CD4-positive, alpha-beta T cell (primary cell): ENCODE measurements at places on chromosomes 6 and 20.

DNA sequence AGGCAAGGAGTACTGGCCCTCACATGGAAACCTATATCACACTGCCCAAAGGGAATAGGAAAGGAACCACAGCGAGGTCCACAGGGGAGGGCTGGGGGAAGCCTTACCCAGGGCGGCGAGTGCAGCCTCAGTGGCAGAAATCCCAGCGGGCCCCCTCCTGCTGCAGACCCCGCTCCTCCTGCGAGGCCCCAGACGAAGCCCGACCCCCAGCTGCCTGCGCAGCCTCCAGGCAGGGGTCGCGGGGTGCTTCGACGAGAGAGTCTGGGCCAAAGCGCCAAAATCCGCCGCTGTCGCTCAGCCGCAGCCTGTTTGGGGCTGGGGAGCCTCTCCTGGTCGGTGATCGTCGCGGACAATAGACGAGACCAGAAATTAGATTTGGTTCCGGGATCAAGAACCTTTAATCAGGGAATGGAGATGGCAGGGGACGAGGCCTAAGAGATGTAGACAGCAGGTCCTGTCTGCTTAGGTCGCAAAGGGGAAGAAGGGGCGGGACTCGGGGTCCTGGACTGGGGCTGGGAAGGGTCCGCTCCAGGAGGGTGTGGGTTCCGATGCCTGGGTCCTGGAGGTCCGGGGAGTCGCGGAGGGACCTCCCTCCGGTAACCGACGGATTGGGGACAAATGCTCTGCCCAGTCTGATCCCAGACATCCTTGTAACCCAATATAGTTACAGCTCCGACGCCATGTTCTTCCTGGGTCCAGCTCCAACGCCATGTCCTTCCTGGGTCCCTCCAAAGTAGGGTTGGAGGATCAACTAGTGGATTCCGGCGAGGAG is 36.4 kb upstream of the HLA-E start:
- peak overlapping the region; percentile 22 for H3K4me3 ChIP-seq
- H3K4me1 ChIP-seq, result peaks cover 44% of the 10 kb centered on the region
- H3K27me3 ChIP-seq, result peaks cover 63% of the 10 kb centered on the region
- H3K36me3 ChIP-seq, result no peaks in the 10 kb centered on the region
- no peak for DNase-seq

- H3K4me1 ChIP-seq, result no peaks in the 10 kb centered on the region
- no peak overlapping the region for H3K27ac ChIP-seq
- H3K36me3 ChIP-seq, result no peaks in the 10 kb centered on the region
- no peak overlapping the region for H3K4me3 ChIP-seq
- H3K27me3 ChIP-seq, result no peaks in the 10 kb centered on the region
Measured at GRCh38 chr20:14470231-14470899, 133.0 kb upstream of the FLRT3 start.

- no peaks in the 10 kb centered on the region for H3K36me3 ChIP-seq
- H3K27ac ChIP-seq, result no peak overlapping the region
- H3K4me1 ChIP-seq, result no peaks in the 10 kb centered on the region
- no peaks in the 10 kb centered on the region for H3K27me3 ChIP-seq
- no peak for DNase-seq
Measured at GRCh38 chr6:129317931-129318820, 391.8 kb downstream of the ARHGAP18 start.

DNA sequence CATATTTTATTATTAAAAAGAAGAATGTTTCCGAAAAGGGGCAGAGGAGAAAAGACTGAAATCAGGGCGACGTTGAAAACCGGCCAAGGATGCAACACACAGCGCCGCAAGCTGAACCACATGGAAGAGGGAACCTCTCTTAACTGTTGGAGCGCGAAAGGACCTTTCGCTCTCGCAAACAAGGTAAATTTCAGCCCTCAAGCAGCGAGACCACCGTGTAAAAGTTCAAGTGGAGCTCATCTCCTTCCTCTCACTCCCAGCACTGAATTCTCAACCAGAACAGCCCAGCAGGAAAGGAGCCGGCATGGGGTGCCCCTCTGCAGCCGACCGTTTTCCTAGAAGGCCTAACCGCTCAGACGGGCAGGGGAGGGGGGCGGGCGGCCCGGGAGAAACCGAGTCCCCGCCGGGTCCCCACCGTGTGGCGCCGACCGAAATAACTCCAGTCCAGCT is 621 bp downstream of the GPR63 start:
- H3K27ac ChIP-seq, result no peak overlapping the region
- DNase-seq, result no peak
- no peaks in the 10 kb centered on the region for H3K36me3 ChIP-seq
- H3K4me3 ChIP-seq, result peak overlapping the region; percentile 72
- peaks cover 19% of the 10 kb centered on the region for H3K4me1 ChIP-seq

GRCh38 chr20:36573798-36574365 is 485 bp downstream of the TGIF2 start:
- no peaks in the 10 kb centered on the region for H3K27me3 ChIP-seq
- no peak for DNase-seq
- H3K4me1 ChIP-seq, result peaks cover 45% of the 10 kb centered on the region
- H3K36me3 ChIP-seq, result peaks cover 6% of the 10 kb centered on the region

DNA sequence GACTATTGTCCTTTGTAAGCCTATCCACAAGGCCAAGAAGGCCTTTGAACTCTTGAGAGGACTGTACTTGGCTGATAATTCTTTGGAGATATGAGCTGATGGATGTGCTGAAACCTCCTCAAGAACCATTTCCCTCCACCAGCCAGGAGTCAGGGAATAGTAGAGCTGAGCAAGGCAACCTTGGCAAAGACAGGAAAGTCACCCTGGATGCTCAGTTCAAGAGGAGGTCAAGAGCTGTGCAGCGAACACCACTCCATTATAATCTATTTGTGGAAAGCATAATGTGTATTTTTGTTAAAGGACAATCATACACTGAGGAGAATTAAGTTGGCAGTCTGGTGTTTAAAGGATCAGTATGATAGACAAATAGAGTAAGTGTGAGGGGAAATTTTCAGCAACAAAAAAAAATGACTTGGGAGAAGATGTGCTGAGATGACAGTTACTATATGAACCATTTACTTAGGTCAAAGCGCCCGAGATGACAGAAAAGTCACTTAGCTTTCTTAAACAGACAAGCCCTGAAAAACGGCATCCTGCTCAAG is 177.2 kb upstream of the COL21A1 start:
- no peak for DNase-seq
- no peaks in the 10 kb centered on the region for H3K27me3 ChIP-seq
- no peak overlapping the region for H3K27ac ChIP-seq
- H3K4me3 ChIP-seq, result no peak overlapping the region

DNA sequence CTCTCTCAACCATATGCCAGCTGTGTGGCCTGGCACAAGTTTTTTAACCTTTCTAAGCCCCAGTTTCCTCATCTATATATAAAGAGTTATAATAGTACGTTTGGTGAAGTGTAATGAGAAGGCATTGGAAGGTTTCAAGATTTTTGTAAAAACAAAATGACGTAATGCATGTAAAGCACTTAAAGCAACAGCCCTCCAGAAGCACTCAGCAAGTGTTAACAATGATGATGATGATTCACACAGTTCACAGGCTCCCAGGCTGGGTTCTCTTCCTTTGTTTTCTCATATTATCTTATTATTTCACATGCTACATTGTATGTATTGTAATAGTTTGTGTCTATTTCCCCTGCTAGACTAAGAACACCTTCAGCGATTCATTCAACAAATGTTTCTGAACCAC is 6.2 kb downstream of the CEP250 start:
- H3K4me3 ChIP-seq, result no peak overlapping the region
- H3K4me1 ChIP-seq, result peaks cover 6% of the 10 kb centered on the region
- no peaks in the 10 kb centered on the region for H3K27me3 ChIP-seq
- no peak overlapping the region for H3K27ac ChIP-seq
- no peak for DNase-seq

- no peak overlapping the region for H3K4me3 ChIP-seq
- H3K27ac ChIP-seq, result no peak overlapping the region
- no peaks in the 10 kb centered on the region for H3K36me3 ChIP-seq
- H3K27me3 ChIP-seq, result no peaks in the 10 kb centered on the region
- DNase-seq, result no peak
- H3K4me1 ChIP-seq, result no peaks in the 10 kb centered on the region
Measured at GRCh38 chr20:1838556-1839279, 56.5 kb upstream of the SIRPA start.

DNA sequence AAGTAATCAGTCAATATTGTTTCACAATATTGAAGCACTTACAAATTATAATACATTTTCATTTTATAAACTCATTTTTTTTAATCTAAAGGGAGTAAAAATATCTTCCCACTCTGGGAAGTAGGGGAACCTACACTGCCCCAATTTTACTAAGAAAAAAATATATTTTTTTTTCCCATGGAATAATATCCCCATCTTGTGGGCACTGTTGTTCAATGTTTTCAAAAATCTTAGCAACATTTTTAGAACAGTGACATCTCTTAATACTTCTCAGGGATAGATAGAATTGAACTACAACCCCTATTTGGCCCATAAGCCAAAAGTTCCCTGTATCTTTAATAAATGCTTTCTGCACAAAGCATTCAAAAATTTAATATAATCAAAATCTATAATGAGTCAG is 42.9 kb downstream of the ARHGAP18 start:
- H3K36me3 ChIP-seq, result no peaks in the 10 kb centered on the region
- H3K27me3 ChIP-seq, result no peaks in the 10 kb centered on the region
- H3K27ac ChIP-seq, result no peak overlapping the region
- H3K4me1 ChIP-seq, result peaks cover 7% of the 10 kb centered on the region

DNA sequence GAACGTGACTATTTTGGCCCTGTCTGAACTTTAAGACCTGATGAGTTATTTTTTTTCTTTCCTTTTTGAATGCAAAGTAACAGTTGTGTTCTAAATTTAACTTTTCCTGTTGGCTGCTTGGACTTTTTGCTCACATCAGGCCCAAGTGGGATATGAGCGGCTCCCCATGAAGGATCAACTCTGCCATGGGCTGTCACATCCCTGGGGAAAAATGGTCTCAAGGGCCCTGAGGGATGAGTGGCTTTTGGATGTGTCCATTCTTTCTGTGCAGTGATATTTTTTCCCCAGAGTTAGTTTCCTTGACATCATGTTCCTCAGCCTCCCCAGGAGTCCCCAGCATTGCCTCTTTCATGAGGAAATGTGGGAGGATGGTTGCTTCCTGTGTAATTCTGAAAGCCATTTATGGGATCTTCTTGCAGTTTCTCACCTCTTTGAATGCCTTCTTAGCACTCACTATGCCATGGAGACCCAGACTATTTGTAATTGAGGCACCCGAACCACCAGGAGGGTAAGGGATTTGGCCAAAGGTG is 92.5 kb downstream of the SLC24A3 start:
- no peak for DNase-seq
- no peaks in the 10 kb centered on the region for H3K4me1 ChIP-seq
- no peaks in the 10 kb centered on the region for H3K27me3 ChIP-seq
- H3K36me3 ChIP-seq, result no peaks in the 10 kb centered on the region
- no peak overlapping the region for H3K27ac ChIP-seq

- no peaks in the 10 kb centered on the region for H3K4me1 ChIP-seq
- no peaks in the 10 kb centered on the region for H3K36me3 ChIP-seq
- no peak overlapping the region for H3K27ac ChIP-seq
- no peak for DNase-seq
- no peaks in the 10 kb centered on the region for H3K27me3 ChIP-seq
- H3K4me3 ChIP-seq, result no peak overlapping the region
Measured at GRCh38 chr6:150800674-150801314, 64.7 kb upstream of the MTHFD1L start.

- no peak overlapping the region for H3K4me3 ChIP-seq
- H3K27ac ChIP-seq, result no peak overlapping the region
- DNase-seq, result no peak
- H3K36me3 ChIP-seq, result no peaks in the 10 kb centered on the region
- no peaks in the 10 kb centered on the region for H3K4me1 ChIP-seq
- no peaks in the 10 kb centered on the region for H3K27me3 ChIP-seq
Measured at GRCh38 chr6:125259354-125259736, 42.4 kb downstream of the HDDC2 start.

- H3K4me1 ChIP-seq, result no peaks in the 10 kb centered on the region
- H3K36me3 ChIP-seq, result no peaks in the 10 kb centered on the region
- no peak for DNase-seq
- peaks cover 4% of the 10 kb centered on the region for H3K27me3 ChIP-seq
- no peak overlapping the region for H3K27ac ChIP-seq
Measured at GRCh38 chr20:49344975-49345374, 67.1 kb upstream of the ZNFX1 start.

GRCh38 chr6:129031051-129031599 is 148.2 kb downstream of the LAMA2 start:
- H3K27me3 ChIP-seq, result no peaks in the 10 kb centered on the region
- DNase-seq, result no peak
- H3K4me1 ChIP-seq, result no peaks in the 10 kb centered on the region
- no peaks in the 10 kb centered on the region for H3K36me3 ChIP-seq

DNA sequence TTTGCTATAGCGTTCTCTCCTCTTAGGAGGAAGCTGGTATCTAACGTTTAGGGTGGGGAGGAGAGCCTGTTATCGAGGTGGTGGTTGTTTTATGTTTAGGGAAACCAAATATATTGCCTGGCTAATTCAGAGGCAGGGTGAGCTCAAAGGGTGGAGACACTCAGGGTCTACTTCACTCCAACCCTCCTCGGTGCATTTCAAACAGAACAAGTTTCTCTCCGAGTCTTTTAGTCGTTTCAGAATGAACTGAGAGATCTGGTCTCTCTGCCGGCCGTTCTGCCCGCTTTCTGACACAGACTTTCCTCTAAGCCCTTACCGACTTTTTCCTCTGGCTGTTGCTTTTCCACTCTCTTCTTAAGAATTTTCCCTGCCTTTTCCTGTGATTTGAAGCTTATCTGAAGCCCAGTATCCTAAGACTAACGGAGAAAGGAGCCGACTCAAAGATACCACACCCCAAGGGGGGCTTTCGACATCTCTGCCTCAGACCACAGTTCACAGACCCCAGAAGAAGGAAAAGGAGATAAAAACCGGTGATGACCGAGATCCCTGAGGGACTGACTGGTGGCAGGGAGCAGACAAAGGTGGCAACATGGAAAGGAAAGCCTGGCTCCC is 865 bp downstream of the STK38 start:
- peak overlapping the region; percentile 97 for H3K4me3 ChIP-seq
- no peak for DNase-seq
- peaks cover 6% of the 10 kb centered on the region for H3K36me3 ChIP-seq
- peaks cover 47% of the 10 kb centered on the region for H3K4me1 ChIP-seq

DNA sequence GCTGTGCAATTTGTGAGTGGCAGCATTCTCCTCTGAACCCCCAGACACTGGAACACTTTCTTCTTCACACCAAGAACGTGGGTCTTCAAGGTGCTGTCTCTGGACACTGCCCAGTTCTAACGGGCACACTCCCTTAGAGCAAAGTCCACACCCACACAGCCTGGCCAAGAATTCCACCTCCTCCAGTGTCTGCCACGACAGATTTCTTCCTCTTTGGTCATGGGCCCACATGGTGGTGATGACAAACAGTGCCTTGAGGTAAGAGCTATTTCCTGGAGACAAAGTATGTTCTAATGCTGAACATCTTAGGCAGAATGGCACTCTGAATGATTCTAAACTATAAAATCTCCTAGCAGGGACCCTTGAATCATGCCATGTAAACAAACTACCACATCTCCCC is 25.5 kb upstream of the SSTR4 start:
- H3K36me3 ChIP-seq, result no peaks in the 10 kb centered on the region
- no peak overlapping the region for H3K4me3 ChIP-seq
- H3K4me1 ChIP-seq, result no peaks in the 10 kb centered on the region
- DNase-seq, result no peak
- no peaks in the 10 kb centered on the region for H3K27me3 ChIP-seq
